NCI-H2081 treated with DMSO at 0.1 percent for 48 hours (cell line): ENCODE measurements at places on chromosomes 4 and X.

DNA sequence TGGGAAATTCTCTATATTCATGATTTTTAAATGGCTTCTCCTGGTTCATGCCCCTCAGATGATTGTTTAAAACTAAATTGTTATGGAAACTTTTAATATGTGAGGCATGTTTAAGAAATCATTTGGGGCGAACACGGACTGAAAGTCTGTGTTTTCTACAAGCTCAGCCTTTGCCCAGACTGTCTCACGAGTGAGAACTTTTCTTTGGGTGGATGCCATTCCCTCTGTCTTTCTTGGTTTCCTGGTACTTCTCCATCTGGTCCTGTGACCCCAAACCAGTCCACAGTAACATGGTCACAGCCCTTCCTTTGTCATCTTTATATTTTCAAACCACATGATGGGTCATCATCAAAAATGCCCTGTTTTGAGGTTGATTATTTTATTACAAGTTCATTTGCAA is 186.6 kb upstream of the GNPDA2 start:
- no peak for DNase-seq

DNA sequence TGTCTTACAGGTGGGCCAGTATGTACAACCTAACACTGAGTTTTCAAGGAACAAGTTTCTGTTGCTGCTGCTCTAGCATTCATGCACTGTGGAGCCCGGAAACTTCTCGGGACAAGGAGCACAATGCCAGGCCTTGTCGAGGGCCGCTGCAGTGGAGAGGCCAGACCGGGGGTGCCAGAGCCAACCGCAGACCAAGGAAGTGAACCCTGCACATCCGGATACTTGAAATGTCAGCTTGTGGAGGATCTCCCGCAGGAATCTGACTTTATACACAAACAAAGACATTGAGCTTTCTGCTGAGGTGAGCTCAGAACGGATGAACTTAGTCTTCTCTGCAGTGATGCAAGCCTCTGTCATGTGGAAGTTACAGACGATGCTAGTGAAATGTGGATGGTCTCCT is 99.5 kb downstream of the ZNF827 start:
- no peak for DNase-seq

DNA sequence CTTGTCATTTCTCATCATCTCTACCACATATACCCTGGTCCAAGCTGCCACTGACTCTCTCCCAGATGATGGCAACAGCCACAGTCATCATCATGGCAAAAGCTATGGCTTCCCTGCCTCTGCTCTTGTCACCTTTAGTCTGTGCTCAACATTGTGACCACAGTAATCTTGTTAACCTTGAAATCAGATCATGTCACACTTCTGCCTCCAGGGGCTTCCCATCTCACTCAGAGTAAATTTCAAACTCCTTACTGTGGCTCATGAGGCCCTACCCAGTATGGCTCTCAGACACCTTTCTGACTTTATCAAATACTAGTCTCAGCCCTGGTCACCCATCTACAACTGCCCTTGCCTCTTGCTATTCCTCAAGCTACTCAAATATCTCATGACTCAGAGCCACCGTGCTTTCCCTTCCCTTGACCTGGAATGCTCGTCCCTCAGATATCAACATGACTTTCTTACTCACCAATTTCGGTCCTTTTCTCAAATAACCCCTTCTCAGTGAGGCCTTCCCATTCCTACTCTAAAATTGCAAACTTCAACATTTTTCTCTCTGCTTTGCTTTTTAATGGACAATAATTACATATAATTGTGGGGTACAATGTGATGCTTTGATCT is 41.1 kb upstream of the STIM2 start:
- DNase-seq, result no peak

DNA sequence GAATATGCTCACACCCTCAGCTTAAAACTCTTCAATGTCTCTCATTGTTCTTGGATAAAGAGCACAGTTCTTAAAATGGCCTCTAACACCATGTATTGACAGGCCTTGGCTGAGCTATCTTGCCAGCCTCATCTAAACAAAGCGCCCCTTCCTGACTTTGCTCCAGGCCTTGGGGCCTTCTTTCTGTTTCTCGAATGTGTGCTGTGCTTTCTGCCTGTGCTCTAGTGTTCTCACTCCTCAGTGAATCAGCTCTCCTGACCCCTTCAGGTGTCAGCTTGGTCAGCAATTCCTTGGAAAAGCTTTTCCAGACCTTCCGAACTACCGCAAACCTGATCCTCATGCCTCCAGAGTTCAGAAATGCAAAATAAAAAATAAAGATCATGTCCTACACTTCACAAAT is 346.3 kb upstream of the FSTL5 start:
- DNase-seq, result no peak

GRCh38 chr4:69640289-69640688 is 847 bp upstream of the UGT2A2 start:
- no peak for DNase-seq

- no peak for DNase-seq
Observed at GRCh38 chrX:133249266-133250058, 31.3 kb upstream of the TFDP3 start.

DNA sequence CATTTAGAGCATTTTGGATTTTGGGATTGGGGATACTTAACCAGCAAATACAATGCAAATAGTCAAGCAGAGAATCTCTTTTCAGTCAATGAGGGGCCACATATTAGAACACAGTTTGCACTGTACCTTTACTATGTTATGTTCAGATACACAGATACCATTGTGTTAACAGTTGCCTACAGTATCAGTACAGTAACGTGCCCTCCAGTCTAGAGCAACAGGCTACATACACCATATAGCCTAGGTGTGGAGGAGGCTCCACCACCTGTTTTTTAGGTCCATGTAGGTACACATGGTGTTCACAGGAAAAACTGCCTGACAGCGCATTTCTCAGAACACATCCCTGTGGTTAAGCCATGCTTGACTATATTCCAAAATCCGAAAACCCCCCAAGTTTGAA is 9.1 kb downstream of the GRPEL1 start:
- no peak for DNase-seq

DNA sequence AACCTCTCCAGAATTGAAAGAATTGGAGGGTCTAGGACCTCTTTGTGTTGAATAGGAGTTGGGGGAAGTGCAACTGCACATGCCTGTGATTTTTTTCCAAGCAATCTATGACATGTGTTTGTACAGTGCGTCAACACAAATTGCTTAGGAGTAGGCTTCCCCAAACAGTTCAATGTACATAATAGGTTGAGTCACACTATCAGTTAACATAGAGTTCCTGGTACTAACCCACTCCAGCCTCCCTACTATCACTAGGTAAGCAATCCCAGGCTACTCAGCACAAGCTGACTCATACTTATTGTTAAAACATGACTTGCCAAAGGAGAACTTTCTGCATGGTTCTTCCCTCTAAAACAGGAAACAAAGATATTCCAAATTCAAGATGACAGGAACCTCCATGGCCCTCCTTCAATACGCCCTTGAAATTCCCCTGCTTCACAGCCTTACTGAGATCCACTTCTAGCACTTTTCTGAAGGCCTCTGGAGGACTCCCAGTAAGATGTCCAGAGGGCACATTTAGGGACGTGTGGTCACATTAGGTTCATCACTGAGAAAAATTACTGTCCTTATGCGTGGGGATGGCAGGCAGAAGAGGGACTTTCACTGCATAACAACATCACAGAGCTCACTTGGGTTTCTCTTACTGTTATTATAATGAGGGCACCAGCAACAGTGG is 8.4 kb upstream of the VSIG1 start:
- peak; percentile 27 for DNase-seq

- DNase-seq, result no peak
Observed at GRCh38 chr4:158814636-158815330, 46.0 kb downstream of the FNIP2 start.

- DNase-seq, result no peak
Observed at GRCh38 chrX:39953879-39954278, 143.9 kb downstream of the BCOR start.

GRCh38 chr4:81512757-81513501 is 41.2 kb upstream of the RASGEF1B start:
- no peak for DNase-seq

DNA sequence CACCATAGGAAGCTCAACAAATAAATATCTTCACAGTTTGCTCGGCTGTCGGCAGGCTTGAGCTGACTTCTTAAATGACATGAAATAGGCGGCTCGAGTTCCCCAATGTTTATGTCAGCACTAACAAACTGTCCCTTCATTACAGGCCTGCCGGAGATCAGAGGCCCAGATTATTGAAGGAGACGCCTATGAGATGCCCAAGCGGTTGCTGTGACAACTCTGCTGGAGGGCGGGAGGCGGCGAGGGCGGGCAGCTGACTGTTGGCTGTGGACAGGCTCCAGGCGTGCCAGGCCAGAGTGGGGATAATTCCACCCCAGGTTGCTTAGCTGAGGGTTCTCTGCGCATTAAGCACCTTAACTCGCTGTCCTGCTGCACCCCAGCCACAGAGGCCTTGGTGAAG is 39.2 kb upstream of the MSX1 start:
- no peak for DNase-seq

DNA sequence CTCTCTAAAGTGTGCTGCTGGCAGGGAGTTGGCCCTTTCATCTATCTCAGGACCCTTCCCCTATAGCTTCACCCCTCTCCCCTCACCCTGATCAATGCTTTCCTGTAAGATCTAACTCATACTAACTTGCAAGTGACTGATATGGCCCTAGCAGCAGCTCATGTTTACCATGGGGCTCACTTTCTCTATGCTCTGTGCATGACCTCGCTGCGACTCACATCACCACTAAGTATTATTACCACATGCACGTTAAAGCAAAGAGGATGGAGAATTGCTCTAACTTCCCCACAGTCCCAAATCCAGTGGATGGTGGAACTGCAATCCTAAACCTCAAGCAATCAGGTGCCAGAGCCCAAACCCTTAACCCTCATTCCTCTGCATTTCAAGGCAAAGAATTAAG is 626.6 kb downstream of the MID1IP1 start:
- no peak for DNase-seq

- DNase-seq, result no peak
Observed at GRCh38 chr4:44679060-44679459, 840 bp downstream of the GUF1 start.

DNA sequence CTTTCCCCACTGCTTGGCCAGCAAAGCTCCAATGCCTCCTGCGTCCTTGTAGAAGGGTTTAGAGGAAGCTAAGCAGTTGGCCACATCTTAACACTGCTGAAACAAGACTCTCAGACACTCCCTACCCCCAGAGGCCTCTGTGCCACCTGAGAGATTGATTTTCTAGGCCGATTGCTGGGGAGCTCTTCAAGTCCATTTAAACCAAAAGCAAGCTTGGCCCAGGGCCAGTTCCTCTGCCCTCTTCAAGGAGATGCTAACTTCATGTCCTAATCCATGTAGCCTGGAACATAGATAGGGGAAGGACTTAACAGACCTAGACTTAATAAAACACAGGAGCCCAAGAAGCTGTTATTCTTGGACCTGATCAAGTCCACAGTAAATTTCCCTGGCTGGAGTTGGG is 27.2 kb upstream of the FMR1NB start:
- no peak for DNase-seq

DNA sequence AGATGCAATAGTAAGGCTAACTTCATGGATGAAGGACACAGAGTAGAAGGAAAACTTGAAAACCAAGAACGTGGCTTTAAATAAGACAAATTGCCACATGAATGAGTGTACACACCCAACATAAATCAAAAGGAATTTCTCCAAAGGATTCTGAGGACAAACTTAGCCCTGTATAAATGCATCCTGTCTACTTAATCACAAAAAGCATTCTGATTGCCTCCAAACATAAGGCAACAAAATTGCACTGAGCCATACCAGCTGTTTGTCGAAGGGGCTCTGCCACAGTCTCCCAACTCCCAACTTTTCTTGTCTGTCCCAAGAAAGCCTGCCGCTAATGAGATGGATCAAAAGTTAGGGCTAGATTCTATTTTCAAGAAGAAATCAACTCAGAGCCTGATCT is 194.3 kb downstream of the SOWAHB start:
- no peak for DNase-seq

DNA sequence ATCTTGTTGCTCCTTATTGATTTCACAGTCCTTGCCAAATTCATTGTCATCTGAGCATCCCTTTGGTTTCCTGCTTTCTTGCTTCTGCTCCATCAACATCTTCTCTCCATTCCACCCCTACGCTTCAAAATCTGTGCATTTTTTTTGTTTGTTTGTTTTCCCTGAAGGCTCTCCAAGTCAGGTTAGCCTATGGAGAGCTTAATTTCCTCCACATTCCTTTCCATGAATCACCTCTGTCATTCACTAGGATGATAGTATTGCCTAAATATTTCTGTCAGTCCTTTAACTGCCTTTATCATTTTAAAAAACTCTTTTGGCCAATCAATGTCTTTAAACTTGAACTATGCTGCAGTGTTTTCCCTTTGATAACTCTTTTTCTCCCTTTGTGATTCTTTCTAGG is 67.7 kb downstream of the PPARGC1A start:
- no peak for DNase-seq

DNA sequence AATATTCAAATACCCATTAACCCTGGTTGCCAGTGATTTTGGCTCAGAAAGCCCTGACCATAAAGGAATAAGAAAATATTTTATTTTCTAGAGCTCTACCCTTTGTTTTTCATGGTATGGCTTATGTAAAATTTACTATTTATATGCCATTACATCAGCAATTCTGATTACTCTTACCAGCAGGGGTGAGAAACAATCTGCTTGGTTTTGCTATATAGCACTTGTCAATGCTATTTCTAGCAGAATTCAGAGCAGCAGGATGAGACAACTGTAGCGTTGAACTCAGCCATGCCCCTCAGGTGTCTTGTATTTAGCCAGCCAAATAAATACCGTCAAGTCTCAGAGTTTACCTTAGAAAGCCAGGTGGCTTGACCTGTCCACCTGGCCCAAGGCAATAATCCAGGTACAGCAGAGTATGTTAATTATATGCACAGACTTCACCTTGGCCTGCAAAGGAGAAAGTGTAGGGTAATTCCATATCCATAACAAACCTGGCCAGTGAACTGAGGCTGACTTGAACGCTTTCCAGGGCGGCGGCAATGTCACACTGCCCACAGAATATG is 1303.5 kb downstream of the RAPGEF2 start:
- no peak for DNase-seq

DNA sequence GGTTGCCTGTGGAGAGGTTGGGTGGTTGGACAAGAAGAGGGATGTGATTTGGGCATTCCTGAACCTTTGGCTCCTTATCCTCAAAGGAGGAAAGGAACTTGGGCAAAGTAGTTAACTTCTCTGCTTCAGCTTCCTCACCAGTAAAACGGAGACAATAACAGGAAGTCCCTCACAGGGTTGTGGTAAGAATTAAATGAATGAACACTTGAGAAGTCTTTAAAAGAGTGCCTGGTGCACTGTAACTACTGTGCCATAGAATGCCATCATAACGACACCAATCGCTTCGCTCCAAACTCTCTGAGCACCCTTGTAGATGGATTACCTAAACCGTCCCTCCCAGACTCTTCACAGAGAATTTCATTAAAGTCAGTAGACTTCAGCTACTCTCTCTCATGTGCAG is 10.5 kb downstream of the ZCCHC18 start:
- DNase-seq, result no peak

DNA sequence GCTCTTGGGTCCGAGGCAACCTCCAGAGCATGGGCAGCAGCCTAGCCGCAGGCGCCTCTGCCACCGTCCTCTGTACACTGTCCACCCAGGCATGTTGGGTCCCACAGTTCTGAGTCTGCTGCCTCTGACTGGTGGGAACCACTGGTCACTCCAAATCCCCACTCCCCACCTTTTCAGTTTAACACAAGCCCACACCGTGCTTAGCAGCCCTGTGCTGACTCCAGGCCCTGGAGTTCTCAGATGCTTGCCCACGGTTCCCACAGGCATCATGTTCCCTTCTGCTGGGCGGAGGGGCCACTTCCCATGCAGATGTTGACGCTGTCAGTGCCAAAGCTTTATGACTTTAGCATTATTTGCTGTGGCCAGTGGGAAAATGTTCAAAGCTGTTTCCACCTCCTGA is 104.5 kb downstream of the SCD5 start:
- DNase-seq, result no peak
